Activated T-cell treated with anti-CD3 and anti-CD28 coated beads, Interleukin-2, amount 50 U/mL, for 24 hours (primary cell): ENCODE measurements at places on chromosomes 5 and 9.
A peak's percentile ranks its signal among the peaks of the same experiment; 100 is the strongest.

- DNase-seq, result no peak
Measured at GRCh38 chr9:115730845-115731244, 422.7 kb upstream of the PAPPA start.

DNA sequence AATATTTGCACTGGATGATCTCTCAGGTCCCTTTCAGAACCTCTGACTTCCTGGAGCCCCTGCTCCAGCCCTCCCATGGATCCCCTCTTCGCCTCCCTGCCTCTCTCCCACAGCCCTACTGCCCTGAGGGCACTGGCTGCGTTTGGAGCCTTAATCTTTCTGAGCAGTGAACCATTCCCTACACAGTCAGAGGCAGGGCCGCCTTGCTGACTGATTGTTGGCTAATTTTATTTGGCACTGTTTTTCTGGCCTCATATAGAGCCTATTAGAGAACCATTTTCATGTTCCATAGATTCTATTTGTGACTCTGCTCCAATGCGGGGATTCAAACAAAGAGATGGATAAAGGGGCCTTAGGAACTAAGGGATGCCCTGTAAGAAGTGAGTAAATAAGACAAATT, 91.1 kb downstream of the BRINP1 start:
- DNase-seq, result no peak

DNA sequence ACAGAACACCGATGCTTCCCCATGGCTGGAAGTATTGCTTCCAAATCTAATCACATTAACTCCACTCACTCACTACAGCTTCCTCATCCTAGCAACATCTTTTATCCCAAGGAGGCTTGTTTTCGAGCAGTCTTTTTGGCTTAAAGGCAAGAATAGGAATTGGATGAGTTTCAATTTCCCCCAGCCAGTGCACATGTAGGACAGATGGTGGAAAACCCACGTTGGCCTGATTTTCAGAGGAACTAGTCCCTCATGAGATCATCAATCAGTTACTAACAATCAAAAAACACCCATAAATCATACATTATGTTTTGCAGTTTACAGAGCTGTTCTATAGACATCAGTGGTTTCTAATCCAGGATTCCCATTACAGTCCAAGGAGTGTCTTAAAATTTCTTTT, 48.5 kb upstream of the AGXT2 start:
- DNase-seq, result no peak

GRCh38 chr9:128275198-128276007, at the start of gene GOLGA2:
GOLGA2 (minus strand) TSS chr9:128276007; CDS start chr9:128275976, 31 bp downstream.
- no peak for DNase-seq

GRCh38 chr9:134641173-134641989, at the start of gene COL5A1:
COL5A1 (plus strand) TSS chr9:134641803; CDS start chr9:134642188, 385 bp downstream.
- DNase-seq, result peak; percentile 65

GRCh38 chr5:56617998-56618397, 197.4 kb upstream of the MAP3K1 start:
- DNase-seq, result no peak

- no peak for DNase-seq
Measured at GRCh38 chr9:120885958-120886357, 9.0 kb upstream of the PHF19 start.
